ENCODE measurements at places on chromosomes 7 and 10.
A peak's percentile ranks its signal among the peaks of the same experiment; 100 is the strongest.

GRCh38 chr10:77686096-77686495 lies 48.5 kb upstream of the KCNMA1 start:
- DNase-seq = no peak

DNA sequence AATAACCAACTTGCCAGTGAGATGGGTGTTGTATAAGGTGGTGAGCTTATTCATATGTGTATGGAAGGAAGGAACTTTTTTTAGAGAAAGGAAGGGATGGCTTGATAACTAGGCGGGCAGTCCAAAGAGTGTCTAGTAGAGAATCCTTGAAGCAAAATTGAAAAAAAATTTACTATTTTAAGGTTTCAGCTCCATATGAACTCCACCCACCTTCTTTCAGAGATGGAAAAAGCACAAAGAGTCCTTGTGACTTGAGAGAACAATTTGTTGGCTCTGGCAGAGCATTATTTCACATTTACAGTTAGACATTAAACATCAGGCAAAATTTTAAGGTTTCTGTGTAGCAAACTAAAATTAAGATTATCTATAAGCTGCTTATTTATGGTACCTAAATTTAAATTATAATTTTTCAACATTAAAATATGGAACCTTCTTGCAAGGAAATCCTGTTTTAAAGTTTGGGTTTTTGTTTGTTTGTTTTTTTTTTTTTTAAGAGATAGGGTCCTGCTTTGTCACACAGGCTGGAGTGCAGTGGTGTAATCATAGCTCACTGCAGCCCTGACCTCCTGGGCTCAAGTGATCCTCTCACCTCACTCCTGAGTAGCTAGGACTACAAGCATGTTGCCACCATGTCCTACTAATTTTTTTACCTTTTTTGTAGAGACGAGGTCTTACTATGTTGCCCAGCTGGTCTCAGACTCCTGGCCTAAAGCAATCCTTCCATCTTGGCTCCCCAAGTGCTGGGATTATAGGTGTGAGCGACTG lies 12.2 kb downstream of the PTPN12 start:
- DNase-seq = no peak

- DNase-seq = no peak
Observed at GRCh38 chr7:112067200-112067599, 139.0 kb downstream of the DOCK4 start.

GRCh38 chr10:75836064-75836463 lies 404.6 kb downstream of the LRMDA start:
- DNase-seq = no peak

DNA sequence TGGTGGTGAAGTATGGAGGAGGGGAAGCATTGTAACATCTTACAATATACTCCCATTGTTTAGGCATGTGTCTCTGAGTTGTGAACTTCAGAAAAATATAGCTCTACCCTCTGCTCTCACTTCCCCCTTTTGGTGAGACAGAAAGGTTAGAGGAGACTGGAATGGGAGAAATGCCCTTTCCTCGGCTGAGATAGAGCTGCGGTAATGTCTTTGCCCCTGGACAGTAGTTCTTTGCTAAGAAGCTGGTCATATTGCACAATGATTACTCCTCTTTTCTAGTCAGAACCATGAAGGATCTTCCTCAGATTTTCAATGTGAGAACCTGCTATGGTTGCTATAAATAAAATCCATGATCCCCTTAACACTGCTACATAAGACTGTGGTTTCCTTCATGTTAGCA lies 171.0 kb downstream of the SEM1 start:
- DNase-seq = no peak

DNA sequence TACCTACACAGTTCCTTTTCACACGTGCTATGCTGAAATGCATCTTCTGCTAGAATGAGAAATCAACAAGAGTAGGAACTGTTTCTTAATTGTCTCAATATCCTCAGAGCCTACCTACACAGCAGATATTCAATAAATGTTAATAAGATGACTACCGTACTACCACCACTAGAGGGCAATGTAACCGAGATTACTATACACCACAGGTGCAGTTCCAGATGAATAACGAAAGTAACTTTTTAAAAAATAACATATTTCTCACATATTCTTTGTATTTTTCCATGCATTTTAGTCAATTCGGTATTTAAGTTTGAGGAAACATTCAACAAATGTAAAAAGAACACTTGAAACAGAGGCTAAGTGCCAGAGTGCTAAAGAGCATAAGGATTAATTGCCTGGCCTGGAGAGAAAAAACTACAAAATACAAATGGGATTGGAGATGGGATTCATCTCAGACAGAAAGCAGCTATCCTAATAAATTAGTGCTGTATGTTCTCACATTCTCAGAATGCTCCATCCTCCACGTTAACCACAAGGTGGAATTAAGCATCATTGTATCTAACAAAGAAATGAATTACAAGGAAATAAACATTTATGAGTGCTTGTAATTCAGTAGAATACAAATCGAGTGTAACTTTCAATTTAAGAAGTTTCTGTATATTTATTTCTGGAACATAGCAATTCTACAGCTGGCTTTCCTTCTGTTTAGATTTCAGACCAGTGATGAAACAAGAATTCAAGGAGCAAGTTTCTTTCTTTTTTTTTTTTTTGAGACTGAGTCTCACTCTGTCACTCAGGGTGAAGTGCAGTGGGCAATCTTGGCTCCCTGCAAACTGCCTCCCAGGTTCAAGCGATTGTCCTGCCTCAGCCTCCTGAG lies 20.3 kb upstream of the HECTD2 start:
- DNase-seq = no peak

DNA sequence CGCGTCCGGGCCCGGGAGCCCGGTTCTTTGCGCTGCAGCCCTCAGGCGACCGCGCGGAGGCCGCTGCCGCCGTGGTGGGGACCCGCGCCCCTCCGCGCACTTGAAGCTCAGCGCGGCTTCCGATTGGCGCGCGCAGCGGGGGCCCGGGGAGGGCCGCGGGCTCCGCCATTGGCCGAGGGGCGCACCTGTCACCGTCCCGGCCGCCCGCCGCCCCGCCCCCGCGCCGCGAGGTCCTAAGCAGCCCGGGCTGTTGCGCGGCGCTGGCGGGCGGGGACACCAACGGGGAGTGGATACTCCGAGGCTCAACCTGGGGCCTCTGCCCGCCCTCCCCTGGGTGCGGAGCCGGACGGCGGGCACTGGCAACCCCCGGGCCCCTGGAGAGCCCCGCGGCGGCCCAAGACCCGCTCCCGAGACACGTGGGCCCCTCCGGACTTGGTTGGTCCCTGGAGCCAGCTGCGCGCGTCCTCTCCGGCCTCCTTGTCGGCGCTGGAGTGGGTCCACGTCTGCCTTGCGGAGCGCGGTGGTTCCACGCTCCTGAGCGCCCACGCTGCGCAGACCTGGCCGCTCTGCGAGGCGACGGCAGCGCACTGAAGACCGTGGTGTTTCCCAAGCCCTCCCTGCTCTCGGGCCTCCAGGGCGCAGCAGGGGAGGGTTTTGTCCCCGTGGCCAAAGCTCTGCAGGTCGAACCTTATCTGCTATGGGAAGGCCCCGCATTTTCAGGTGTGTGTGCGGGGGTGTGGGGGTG lies at the start of gene MNX1:
MNX1 (minus strand) TSS at position 76 of the 745 bp plus-strand sequence. CDS start 313 bp downstream, outside the sequence.
- DNase-seq = no peak

DNA sequence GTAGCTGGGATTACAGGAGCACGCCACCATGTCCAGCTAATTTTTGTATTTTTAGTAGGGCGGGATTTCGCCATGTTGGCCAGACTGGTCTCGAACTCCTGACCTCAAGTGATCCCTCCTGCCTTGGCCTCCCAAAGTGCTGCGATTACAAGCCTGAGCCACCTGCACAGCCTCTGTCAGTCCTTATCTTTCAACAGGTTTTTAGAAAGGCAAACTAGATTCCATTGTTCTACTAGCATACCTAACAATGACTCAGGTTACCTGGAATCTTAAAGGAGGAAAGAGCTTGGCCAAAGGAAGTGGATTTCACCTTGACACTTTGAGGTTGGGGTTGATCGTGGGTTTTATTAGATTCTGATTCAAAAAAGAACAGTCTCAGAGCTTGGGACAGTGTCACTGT lies 3.2 kb downstream of the ABCC2 start:
- no peak for DNase-seq

DNA sequence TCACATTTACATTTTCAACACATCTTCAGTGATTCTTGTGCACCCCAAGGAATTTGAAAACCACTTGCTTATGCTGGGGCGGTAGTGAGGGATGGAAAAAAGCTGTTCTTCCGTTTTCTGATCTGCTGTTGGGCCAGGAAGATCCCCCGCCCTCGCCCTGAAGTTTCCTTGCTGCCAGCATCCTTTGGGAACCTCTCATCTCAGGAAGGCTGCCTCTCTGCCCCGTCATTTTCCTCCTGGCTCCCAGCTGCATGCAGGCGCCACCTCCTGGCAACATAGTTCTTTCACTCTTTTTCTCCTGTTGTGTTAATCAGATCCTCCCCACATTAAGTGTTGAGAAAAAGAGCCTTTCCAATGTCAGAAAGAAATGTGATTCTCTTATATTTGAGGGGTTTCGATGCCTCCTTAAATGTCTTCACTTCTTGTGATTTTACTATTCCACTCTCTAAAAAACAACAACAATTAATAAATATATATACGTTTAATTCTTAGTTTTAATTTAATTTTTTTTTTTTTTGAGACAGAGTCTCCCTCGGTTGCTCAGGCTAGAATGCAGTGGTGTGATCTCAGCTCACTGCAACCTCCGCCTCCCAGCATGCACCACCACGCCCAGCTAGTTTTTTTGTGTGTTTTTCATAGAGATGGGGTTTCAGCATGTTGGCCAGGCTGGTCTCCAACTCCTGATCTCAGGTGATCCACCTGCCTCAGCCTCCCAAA lies 122.9 kb downstream of the RALA start:
- peak; percentile 34 for DNase-seq

- no peak for DNase-seq
Observed at GRCh38 chr10:132593389-132593788, 55.8 kb downstream of the INPP5A start.

All from stimulated activated CD8-positive, alpha-beta memory T cell treated with anti-CD3 and anti-CD28 coated beads, Interleukin-7, amount 100 ng/mL, for 1 hour (primary cell).